Left renal cortex interstitium (tissue), 4 donors: ENCODE measurements at places on chromosomes 6 and 20.

DNA sequence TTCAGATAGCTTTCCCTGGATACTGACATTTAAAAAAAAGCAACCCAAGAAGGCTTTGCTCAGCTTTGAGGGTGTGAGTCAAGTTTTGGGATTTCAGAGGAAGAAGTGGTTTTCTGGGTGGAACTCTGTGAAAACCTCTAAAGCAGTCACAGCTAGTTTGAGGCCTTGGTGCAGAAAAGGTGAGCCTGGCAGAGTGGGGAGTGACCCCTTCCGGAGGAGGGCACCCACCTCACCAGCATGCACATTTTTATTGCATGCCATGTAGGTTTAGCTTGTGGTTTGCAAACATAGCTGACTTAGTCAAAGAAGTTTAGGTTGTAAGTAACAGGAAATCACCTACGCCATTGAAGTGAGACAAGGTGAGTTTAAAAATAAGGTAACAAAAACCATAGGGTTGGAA is 146.8 kb upstream of the PMEPA1 start:
- DNase-seq: no peak

GRCh38 chr20:62306414-62307187 is 3.8 kb downstream of the ADRM1 start:
- no peak for DNase-seq

DNA sequence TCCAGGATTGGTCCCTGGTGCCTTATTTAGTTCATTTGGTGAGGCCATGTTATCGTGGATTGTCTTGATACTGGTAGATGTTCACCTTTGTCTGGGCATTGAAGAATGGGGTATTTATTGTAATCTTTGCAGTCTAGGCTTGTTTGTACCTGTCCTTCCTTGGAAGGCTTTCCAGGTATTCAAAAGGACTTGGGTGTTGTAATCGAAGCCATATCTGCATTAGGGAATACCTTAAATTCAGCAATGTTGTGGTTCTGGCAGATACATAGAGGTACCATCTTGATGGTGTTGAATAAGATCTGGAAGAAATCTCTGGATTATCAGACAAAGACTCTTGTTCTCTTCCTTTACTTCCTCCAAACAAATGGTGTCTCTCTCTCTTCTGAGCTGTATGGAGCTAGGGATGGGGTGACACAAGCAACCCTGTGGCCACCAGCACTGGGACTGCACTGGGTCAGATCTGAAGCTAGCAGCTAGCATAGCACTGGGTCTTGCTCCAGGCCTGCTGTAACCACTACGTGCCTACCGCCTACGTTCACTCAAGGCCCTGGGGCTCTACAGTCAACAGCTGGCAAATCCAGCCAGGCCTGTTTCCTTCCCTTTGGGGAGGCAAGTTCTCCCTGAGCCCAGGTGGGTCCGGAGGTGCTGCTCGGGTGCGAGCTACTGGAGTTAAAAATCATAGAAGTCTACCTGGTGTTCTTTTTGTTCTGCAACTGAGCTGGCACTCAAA is 261.1 kb upstream of the CITED2 start:
- DNase-seq: no peak

- no peak for DNase-seq
These were observed 17.1 kb upstream of the SMIM13 start for GRCh38 chr6:11076540-11076939.

- no peak for DNase-seq
These were observed 22.3 kb upstream of the KCNK16 start for GRCh38 chr6:39344821-39345280.

DNA sequence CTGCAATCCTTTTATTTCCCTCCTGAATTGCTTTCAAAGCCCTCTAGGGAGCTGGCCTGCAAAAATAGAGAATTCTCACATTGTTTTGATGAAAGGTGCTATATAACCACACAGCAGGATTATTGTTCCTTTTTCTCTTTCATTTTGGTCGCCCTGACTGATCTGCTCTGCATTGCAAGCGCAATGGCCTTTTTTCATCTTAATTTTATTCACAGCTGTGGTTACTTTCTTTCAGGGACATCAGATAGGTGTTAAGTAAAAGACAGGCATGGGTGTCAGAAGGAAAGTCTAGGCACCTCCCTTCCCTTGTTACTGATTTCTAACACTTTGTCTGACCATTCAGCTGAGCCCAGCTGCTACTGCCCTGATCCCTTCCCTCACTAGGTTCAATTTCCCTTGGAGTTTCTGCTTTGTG is 850.5 kb upstream of the MAP3K7 start:
- no peak for DNase-seq

DNA sequence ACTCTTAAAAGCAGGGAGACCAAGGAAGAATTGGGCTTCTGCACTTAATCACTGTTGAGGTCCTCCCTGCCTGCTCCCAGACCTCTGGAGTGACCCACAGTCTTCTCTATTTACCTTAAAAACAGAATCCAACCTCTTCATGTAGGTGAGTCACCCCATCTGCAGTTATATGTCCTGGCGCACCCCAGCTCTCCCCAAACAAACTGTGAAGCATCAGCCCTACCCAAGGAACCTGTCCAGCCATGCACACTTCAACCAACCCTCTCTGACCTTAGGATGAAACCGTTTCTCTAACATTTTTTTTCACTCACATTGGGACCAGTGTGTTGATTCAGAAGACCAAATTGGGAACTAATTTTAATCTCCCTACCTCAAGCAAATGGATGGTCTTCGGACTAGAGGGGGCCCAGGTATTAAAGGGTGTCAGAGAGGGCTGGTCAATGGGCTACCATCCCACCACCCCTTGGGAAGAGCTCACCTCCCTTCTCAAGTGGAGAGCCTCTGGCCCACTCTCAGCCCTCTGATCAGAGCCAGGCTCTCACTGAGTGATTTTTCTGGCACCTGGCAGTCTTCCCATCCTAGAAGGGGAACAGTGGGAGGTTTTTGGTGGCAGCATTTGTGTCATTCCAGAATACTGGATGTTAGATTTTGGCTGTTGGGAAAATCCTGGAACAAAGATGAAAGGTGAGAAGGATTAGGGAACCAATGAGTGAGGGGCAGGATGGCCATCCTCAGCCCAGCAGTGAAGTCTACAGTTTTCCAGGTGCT is 203.6 kb downstream of the LRFN2 start:
- DNase-seq: no peak

- no peak for DNase-seq
These were observed 53.5 kb downstream of the EBF4 start for GRCh38 chr20:2745936-2746635.

DNA sequence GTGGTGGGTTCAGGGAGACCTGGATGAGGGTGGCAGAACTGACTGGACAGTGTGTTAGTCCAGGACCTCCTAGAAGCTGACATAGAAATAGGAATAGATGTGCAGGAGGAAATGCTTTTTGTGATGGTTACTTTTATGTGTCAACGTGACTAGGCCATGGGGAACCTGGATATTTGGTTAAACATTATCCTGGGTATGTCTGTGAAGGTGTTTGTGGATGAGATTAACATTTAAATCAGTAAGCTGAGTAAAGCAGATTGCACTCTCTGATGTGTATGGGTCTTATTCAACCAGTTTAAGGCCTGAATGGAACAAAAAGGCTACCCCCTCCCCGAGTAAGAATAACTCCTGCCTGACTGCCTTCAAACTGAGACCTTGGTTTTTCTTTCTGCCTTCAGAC is 219.3 kb downstream of the DHX35 start:
- DNase-seq: no peak

DNA sequence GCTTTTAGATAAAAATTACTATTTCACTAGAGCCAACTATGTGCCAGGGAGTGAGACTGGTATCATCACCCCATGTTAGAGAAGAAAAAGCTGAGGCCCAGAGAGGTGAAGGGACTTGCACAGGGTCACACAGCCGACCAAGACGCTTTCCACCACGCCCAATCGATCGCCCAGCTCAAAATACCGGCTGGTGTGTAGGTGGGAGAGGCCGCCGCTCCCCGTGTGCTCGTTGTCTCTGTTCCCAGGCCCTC is 253 bp upstream of the SNPH start:
- no peak for DNase-seq

DNA sequence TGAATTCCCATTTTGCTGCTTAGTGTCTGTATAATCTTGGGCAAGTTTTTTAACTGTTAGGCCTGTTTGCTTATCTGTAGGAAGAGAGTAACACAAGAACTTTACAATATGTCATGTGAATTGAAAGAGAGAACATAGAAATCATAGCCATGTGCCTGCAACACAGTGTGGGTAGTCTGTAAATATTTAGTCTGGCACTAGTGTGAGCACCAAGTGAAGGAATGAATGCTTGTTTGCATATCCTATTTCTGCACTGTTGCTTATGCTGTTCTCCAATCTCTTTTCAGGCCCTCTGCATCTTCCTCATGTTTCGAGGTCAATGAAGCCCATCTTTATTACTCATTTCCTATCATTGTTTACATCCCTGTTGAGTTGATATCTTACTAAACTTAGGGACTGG is 49.2 kb downstream of the CBFA2T2 start:
- no peak for DNase-seq

GRCh38 chr6:4942673-4943009 is 61.2 kb downstream of the RPP40 start:
- DNase-seq: no peak

GRCh38 chr6:12314751-12315150 is 24.6 kb downstream of the EDN1 start:
- no peak for DNase-seq

DNA sequence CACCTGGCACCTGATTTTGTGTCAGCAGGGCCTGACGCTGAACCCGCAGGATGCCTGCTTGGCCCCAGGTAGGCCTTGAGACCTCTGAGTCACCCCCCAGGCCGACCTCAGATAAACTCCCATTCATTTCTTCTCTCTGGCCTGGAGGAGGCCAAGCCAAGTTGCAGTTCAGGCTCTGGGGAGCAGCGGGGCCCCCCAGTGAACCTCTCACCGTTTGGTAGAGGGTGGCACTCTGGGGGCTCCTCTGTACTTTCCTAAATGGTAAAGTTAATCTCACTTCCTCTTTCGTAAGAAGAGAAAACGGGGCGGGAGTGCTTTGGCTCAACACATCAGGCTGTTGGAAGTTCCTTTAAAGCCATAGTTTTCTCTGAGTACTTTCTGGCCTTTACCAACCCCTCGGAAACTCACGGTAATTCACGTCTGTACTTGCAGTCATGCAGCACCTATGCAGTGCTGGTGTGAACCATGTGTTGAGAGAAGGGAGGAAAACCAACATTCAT is 2.8 kb downstream of the SIRPA start:
- no peak for DNase-seq

GRCh38 chr6:40692337-40692736 is 105.2 kb upstream of the LRFN2 start:
- no peak for DNase-seq

GRCh38 chr6:25054469-25054868 is 118.7 kb upstream of the RIPOR2 start:
- no peak for DNase-seq

GRCh38 chr20:57620274-57620990 is at the start of gene ZBP1:
Gene ZBP1, minus strand, starts transcription at chr20:57620426. Its CDS starts 131 bp downstream, at chr20:57620295.
- DNase-seq: no peak

- no peak for DNase-seq
These were observed 83.5 kb downstream of the TRERF1 start for GRCh38 chr6:42368181-42368580.

DNA sequence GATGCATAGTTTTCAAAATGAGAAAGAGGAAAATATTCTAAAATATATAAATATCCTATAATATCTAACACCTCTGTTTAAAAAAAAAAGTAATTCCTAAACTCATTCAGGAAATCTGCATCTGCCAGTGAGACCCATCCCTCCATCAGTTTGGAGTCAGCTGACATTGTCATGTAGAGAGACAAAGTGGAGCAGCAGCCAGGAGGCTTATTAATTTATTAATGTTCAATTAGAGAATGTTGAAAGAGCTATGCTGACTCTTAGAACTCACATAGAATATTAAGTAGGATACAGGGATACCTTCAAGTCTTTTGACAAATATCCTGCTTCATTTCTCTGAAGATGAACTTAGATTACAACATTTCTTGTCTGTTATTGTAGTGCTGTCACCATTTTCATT is 12.8 kb upstream of the PERP start:
- DNase-seq: no peak

GRCh38 chr6:95572098-95572497 is 5.2 kb upstream of the MANEA start:
- no peak for DNase-seq

- DNase-seq: no peak
These were observed 2.1 kb downstream of the FOXP4 start for GRCh38 chr6:41548098-41548840.

- DNase-seq: no peak
These were observed 8.4 kb upstream of the CST9 start for GRCh38 chr20:23614163-23614562.

DNA sequence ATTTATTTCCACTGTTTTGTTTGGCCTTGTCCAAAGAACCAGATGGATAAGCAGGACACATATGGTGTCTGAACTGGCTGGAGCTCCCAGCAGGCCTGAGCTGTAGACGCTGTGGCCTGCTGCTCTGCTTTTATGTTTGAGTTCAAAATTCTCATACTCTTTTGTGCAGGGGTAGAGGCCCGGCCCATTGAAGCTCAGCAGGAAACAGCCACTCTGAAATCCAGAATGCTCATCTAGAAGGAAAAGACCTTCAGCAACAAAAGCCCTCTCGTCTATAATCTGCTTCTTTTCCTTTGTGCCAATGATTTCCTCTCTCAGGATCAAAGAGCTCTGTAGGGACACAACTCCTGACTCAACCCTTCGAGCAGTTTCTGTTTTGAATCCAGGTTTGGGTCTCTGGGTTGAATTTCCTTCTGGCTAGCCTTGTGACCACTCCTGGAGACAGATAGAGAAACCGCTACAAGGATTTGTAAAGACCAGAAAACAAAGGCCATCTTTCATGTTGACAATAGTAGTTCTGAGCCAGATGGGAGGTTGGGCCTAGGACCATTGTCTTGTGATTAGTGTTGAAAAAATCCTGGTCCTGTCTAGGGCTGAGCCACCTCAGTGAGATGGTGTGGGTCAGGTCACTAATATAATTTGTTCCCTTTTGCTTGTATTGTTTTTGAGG is 446.7 kb downstream of the BCKDHB start:
- DNase-seq: no peak

- DNase-seq: no peak
These were observed 66.5 kb upstream of the TENT5A start for GRCh38 chr6:81818901-81819361.

GRCh38 chr20:62685781-62686555 is 22.7 kb upstream of the NTSR1 start:
- DNase-seq: no peak

GRCh38 chr6:154548130-154548830 is 37.8 kb upstream of the CNKSR3 start:
- no peak for DNase-seq

DNA sequence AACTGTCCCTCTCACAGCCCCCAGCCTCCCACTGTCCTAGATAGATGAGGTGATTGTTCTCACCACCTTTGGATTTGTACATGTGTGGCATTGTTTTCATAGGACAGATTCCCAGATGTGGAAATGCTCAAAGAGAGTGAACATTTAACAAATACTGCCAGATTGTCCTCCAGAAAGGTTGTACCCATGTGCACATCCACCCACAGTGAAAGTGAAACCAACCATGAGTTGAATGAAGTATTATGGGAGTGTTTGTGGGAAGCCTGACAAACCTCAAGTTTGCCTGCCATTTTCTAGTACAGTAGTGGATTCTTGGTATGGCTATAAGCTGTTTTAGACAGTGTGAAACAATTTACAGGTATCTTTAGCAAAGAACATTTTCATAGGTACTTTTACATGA is 42.7 kb downstream of the ANKRD6 start:
- DNase-seq: no peak

GRCh38 chr6:10310826-10311225 is 104.0 kb downstream of the TFAP2A start:
- no peak for DNase-seq
